ENCODE measurements at places on chromosomes 6 and 20. TPM values are rescaled to one million over a fixed set of nuclear protein-coding genes. Genes with fewer than 3 reads are reported as not detected.
A peak's percentile ranks its signal among the peaks of the same experiment; 100 is the strongest.

DNA sequence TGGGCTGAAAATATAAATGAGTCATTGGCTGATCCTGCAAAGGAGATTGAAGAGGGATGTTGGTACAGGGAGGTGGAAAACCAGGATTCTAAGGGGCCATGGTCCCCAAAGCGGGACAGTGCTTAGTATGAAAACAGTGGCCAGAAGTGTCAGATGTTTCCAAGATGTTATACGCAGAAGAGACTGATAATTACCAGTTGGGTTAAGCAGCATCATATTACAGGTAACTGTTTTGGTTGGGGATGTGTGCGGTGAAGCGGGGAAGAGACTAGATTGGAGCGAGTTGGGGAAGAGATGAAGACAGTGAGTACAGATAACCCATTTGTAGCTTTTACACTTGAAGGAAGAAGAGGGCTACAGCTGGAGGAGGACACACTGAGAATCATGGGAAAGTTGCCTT lies 80.8 kb downstream of the PLEKHG1 start:
- no peak for DNase-seq

Gene OR2H2
- total RNA-seq, result not detected

Gene SPTLC3
- 4.6 TPM for total RNA-seq

Gene SLC22A2
- 0.27 TPM for total RNA-seq

GRCh38 chr6:131923356-131923755 lies 27.8 kb downstream of the CCN2 start:
- peak; percentile 70 for DNase-seq

DNA sequence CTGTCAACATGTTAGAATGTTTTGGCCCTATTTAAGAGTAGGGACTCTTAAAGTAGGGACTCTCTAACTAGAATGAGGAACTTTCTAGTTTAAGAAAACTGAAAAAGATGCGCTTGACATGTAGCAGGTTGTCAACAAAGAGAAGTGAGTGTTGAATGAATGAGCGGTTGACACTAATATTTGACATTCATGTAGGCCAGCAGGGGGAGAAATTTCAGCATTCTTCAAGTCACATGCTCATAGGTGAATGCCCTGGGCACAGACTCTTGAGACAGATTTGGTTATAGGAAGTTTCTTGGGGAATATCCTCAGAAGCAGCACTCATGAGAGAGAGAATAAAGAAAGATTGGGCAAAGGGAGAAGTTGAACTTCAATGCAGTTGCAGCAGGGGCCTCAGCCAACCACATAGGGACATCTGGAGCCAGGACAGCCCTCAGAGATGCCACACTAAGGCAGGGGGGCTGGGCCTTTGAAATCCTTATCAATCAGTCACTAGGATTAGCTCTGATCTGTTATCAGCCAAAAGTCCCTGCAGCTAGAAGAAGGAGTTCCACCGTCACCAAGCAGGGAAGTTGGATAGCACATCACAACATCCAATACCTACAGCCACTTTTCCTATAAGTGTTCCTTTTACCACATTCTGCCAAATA lies 145.1 kb upstream of the FKBP1C start:
- DNase-seq, result no peak
